Naive thymus-derived CD4-positive, alpha-beta T cell (primary cell): ENCODE measurements at places on chromosomes 2 and 18.

DNA sequence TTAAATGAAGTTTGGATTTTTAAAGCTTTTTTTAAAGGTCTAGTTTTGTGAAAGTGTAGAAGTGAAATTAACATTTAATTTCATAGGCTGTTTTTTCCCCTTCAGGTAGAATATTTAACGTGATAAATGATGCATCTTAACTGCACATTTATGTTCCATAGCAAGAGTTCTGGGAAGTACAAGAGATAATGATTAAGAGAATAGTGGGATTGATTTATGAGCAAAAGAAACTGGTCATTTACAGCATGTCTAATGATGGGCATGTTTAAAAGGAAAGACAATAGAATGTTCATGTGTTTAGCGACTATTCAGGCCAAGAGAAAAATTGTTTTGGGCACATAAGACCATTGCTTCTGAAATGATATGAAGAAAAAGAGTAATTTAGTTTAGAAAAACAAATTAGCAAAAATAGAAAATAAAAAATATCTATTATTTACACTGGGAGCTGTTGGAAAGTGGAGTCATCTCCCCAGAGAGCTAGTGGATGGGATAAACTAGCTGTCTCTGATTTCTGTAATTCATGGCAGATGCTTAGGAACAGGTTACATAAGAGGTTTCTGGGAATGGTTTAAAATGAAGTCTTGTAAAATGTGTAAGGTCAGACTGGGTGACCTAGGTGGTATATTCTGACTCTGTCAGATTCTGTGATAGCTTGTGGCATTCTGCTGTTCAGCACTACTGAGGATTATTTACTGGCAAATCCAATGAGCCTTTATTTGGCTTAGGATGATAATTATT, 60.7 kb downstream of the WDR7 start:
- no peak overlapping the region for H3K4me3 ChIP-seq
- H3K27ac ChIP-seq: no peak overlapping the region
- no peaks in the 10 kb centered on the region for H3K27me3 ChIP-seq

GRCh38 chr18:34281722-34282121, 57.0 kb upstream of the NOL4 start:
- no peak overlapping the region for H3K4me3 ChIP-seq
- no peak for DNase-seq
- H3K27me3 ChIP-seq: no peaks in the 10 kb centered on the region
- H3K36me3 ChIP-seq: no peaks in the 10 kb centered on the region

GRCh38 chr2:56314796-56315195, 131.0 kb downstream of the CCDC85A start:
- H3K4me3 ChIP-seq: no peak overlapping the region
- DNase-seq: no peak

GRCh38 chr2:237195396-237196120, 109.9 kb downstream of the COPS8 start:
- H3K36me3 ChIP-seq: no peaks in the 10 kb centered on the region
- no peak overlapping the region for H3K27ac ChIP-seq
- no peaks in the 10 kb centered on the region for H3K27me3 ChIP-seq
- no peaks in the 10 kb centered on the region for H3K4me1 ChIP-seq
- DNase-seq: no peak

- no peak overlapping the region for H3K27ac ChIP-seq
- no peak for DNase-seq
- H3K4me3 ChIP-seq: no peak overlapping the region
- peaks cover 3% of the 10 kb centered on the region for H3K36me3 ChIP-seq
- no peaks in the 10 kb centered on the region for H3K4me1 ChIP-seq
- no peaks in the 10 kb centered on the region for H3K27me3 ChIP-seq
Measured at GRCh38 chr2:48483506-48483905, 46.4 kb upstream of the STON1 start.

- no peaks in the 10 kb centered on the region for H3K27me3 ChIP-seq
- no peak overlapping the region for H3K4me3 ChIP-seq
- no peak for DNase-seq
Measured at GRCh38 chr2:68167186-68167585, 9.5 kb downstream of the PNO1 start.

GRCh38 chr2:158025255-158025996, 76.2 kb upstream of the UPP2 start:
- H3K27me3 ChIP-seq: no peaks in the 10 kb centered on the region
- no peaks in the 10 kb centered on the region for H3K4me1 ChIP-seq
- H3K27ac ChIP-seq: no peak overlapping the region
- DNase-seq: no peak
- no peaks in the 10 kb centered on the region for H3K36me3 ChIP-seq
- no peak overlapping the region for H3K4me3 ChIP-seq

GRCh38 chr2:59584958-59585357, 968.5 kb downstream of the BCL11A start:
- H3K4me1 ChIP-seq: no peaks in the 10 kb centered on the region
- no peak overlapping the region for H3K4me3 ChIP-seq
- no peak overlapping the region for H3K27ac ChIP-seq
- H3K36me3 ChIP-seq: no peaks in the 10 kb centered on the region

- peak overlapping the region; percentile 35 for H3K4me3 ChIP-seq
- no peak for DNase-seq
- H3K36me3 ChIP-seq: no peaks in the 10 kb centered on the region
- H3K27me3 ChIP-seq: no peaks in the 10 kb centered on the region
- H3K4me1 ChIP-seq: peaks cover 39% of the 10 kb centered on the region
- H3K27ac ChIP-seq: peak overlapping the region; percentile 19
Measured at GRCh38 chr2:239274391-239275043, 126.3 kb downstream of the HDAC4 start.

DNA sequence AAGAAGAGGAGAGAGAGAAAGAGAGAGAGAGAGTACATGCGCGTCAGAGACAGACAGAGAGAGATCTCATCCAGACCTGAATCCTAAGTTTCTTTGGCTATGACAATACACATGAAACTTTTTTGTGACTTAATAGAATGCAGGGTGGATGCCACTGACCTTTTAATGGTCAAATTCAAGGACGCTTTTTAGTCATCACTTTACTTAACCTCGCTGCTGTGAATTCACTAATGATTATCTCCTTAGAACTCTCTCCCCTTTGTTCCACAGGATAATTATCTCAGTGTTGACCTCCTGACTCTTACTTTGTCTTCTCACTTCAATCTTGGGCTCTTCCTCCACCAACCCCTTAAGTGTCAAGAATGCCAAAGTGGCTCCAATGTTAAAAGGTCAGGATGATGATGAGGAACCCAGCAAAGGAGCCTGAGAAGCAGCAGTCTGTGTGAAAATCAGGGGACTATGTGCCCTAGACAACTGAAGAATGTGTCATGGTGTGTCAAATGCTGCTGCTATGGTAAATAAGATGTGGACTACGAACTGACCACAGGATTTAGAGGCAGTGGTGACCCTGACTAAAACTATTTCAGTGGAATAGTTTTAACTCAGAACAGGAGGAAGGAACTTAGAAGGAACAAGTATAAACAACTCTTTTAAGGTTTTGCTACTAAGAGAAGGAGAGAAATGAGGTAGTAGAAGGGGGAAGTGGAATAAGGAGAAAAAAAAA, 382.1 kb downstream of the ZEB2 start:
- H3K27ac ChIP-seq: no peak overlapping the region
- H3K27me3 ChIP-seq: no peaks in the 10 kb centered on the region
- H3K36me3 ChIP-seq: no peaks in the 10 kb centered on the region

DNA sequence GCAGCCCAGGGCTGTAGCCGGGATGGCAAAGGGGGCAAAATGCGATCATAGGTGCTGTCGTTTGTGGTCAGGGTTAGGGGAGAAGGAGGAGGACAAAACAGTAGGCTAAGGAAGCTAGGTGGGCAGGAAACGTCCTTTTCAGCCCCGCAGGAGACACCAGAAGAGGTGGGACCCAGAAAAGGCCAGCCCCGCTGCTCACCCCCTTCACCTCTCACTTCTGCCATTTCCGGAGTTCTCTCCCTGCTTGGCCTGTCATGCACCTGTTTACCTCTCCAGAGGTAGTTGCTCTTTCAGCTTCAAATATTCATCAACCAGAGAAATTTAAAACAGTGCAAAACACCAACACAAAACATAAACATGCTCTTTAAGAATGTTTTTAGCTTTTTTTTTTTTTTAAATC, 849 bp downstream of the AQP4 start:
- no peaks in the 10 kb centered on the region for H3K4me1 ChIP-seq
- H3K27me3 ChIP-seq: no peaks in the 10 kb centered on the region
- no peaks in the 10 kb centered on the region for H3K36me3 ChIP-seq
- H3K4me3 ChIP-seq: no peak overlapping the region
- H3K27ac ChIP-seq: no peak overlapping the region

- no peak overlapping the region for H3K4me3 ChIP-seq
- peaks cover 5% of the 10 kb centered on the region for H3K27me3 ChIP-seq
- H3K36me3 ChIP-seq: no peaks in the 10 kb centered on the region
- no peak for DNase-seq
- H3K27ac ChIP-seq: no peak overlapping the region
Measured at GRCh38 chr2:206218796-206219499, 55.5 kb upstream of the ZDBF2 start.

DNA sequence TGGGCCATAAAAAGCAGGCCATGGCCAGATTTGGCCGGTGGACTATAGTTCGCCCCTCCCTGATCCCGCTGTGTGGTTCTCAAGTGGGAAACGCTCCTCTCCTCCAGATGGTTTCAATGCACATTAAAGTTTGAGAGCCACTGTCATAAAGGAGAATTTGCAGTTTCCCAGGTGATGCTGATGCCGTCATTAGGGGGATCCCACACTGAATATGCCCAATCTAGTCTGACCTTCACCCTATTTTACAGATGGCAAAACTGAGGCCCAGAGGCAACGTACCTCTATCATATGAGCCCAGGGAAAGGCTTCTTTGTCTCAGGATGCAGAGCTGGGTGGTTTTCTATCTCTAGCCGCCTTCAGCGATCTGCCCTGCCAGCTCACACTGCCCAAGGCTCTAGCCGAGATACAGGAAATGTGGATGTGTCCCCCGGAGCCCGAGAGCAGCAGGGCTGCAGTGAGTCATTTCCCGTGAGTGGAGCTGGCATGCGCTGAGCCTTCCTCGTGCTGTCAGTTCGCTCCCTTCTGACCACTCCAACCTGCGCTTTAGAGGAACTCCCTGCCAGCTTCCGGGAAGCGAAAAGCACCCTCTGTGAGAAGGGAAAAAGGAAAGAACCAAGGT, 116.2 kb downstream of the SMAD7 start:
- H3K27ac ChIP-seq: no peak overlapping the region
- DNase-seq: no peak
- peaks cover 59% of the 10 kb centered on the region for H3K4me1 ChIP-seq
- H3K27me3 ChIP-seq: no peaks in the 10 kb centered on the region
- peak overlapping the region; percentile 46 for H3K4me3 ChIP-seq

DNA sequence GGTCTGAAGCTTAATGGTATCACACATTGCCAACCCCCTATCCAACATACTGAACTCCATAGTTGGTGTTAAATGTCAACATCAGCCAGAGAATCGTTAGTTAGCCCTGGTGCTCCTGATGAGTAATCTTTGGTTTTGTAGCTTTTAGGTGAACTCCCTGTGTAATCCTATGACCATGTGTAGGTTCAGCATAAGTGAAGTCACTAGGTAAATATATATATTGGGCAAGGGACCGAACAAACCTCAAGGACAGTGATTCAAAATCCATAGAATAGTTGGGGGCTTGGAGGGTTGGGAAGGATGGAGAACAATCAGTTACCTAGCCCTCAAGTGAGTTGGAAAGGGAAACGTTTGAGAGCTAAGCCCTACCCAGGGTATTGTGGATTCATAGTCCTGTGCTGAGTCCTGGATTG, 16.0 kb upstream of the AP1S3 start:
- no peaks in the 10 kb centered on the region for H3K27me3 ChIP-seq
- H3K4me3 ChIP-seq: no peak overlapping the region
- no peaks in the 10 kb centered on the region for H3K4me1 ChIP-seq
- no peak overlapping the region for H3K27ac ChIP-seq
- DNase-seq: no peak

DNA sequence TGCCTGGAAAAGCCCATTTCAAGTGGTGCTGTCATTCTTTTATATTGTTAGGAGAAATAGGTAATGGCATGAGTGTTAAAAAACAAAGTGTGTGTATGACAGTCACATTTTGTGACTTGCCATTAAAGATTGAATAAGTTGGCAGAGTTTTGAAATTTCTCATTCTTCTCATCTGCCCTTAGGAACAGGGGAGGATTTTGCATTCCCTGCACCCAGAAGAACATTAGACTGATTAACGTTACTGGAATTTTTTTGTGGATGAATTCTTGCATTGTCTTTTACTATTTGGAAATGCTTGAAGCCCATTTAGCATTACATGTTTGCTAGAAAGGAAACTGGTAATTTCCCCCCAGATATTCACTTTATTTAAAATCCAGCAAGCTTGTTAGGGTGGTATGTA, 162.2 kb downstream of the BABAM2 start:
- no peaks in the 10 kb centered on the region for H3K27me3 ChIP-seq
- no peak for DNase-seq
- no peaks in the 10 kb centered on the region for H3K4me1 ChIP-seq
- no peaks in the 10 kb centered on the region for H3K36me3 ChIP-seq
- H3K4me3 ChIP-seq: no peak overlapping the region
- no peak overlapping the region for H3K27ac ChIP-seq

GRCh38 chr2:23791030-23791429, 135.9 kb downstream of the ATAD2B start:
- no peak overlapping the region for H3K4me3 ChIP-seq
- H3K27ac ChIP-seq: no peak overlapping the region
- no peaks in the 10 kb centered on the region for H3K27me3 ChIP-seq
- H3K4me1 ChIP-seq: peaks cover 6% of the 10 kb centered on the region
- no peaks in the 10 kb centered on the region for H3K36me3 ChIP-seq

DNA sequence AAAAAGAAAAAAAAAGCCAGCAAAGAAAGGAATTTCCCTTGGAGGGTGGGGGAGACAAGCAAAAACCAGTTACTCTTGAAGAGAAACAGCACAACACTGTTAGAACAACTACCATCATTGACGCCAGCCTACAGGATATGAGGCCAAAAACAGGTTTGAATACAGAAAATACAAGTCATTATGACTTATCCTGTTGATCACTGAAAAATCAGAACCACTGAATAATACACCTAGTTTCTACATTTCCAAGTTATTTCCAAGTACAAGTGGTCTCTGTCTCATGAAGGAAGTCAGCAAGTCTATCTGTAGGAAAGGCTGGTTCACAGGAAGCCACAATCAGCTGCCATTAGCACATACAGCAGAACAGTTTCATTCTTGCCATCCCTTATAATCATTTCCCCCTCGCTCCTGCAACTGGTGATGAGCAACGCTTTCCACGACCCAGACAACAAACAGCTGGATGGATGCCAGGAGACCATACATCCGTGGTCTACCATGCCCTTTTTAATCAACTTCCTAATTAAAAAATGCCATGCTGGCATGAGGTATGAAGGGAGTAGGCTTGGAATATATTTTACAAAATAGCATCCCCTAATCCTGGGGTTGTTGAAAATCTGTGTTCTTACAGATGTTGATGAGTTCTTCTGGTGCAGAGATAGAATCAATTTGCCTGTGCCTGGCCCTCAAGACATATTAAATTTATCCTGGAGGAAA, 10.4 kb downstream of the MYT1L start:
- no peak for DNase-seq
- H3K4me3 ChIP-seq: no peak overlapping the region
- no peaks in the 10 kb centered on the region for H3K36me3 ChIP-seq
- H3K4me1 ChIP-seq: no peaks in the 10 kb centered on the region
- H3K27ac ChIP-seq: no peak overlapping the region

- H3K4me3 ChIP-seq: no peak overlapping the region
- H3K27me3 ChIP-seq: no peaks in the 10 kb centered on the region
- H3K36me3 ChIP-seq: no peaks in the 10 kb centered on the region
- no peak for DNase-seq
Measured at GRCh38 chr18:73431620-73432019, 563.8 kb upstream of the NETO1 start.

GRCh38 chr2:156118753-156119416, 213.6 kb downstream of the NR4A2 start:
- H3K4me3 ChIP-seq: no peak overlapping the region
- no peaks in the 10 kb centered on the region for H3K4me1 ChIP-seq
- H3K36me3 ChIP-seq: no peaks in the 10 kb centered on the region
- DNase-seq: no peak

- H3K4me1 ChIP-seq: no peaks in the 10 kb centered on the region
- H3K4me3 ChIP-seq: no peak overlapping the region
Measured at GRCh38 chr2:212711856-212712255, 173.3 kb upstream of the ERBB4 start.
